Kidney (tissue), 22 donors: ENCODE measurements at places on chromosomes 1 and 21. TPM values are rescaled to one million over a fixed set of nuclear protein-coding genes. Genes with fewer than 3 reads are reported as not detected.

DNA sequence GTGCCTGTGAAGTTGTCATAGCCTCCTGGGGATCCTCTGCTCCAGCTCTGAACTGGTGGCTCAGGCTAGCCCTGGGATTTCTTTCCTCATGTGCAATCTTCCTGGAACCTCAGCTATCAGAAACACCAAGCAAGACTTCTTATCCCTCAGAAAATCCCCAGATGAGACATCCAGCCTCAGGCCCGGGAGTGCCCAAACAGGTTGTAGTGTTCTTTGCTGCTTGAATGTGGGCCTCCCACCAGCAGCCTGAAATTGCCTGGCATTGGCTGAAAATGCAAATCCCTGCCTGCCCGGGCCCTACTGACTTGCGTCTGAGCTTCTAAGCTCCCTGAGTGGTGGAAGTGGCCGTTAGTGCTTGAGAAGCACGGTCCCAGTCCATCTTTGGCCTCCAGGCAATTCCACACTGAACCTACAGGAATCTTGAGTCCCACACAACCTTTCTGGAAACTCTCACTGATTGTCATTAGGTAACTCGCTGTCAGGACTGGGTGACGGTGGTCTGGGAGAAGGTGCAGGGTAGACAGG, 146.8 kb downstream of the ZBTB18 start:
- no peak overlapping the region for H3K4me3 ChIP-seq
- no peaks in the 10 kb centered on the region for H3K4me1 ChIP-seq
- DNase-seq, result no peak
- H3K27ac ChIP-seq, result no peak overlapping the region

Gene CSF3R
- 13.3 TPM for total RNA-seq

DNA sequence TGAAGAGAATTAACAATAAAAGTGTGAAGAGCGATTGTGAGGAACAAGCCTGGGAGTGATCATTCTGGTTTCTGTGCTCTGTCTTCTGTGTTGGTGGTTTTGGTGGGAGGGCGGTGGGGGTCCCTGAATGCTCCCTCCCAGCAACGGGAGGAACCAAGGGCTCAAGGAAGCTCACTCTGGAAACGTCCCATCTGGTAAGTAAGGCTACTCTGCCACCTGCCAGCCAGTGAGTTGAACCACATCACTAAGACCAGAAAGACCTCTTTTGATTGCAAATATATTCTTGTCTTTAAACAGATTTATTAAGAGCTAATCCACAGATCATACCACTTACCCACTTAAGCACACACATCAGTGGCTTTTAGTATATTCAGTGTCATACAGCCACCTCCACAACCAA, 125.0 kb downstream of the PRDM2 start:
- no peaks in the 10 kb centered on the region for H3K36me3 ChIP-seq
- H3K4me1 ChIP-seq, result no peaks in the 10 kb centered on the region
- no peak overlapping the region for H3K4me3 ChIP-seq
- no peaks in the 10 kb centered on the region for H3K27me3 ChIP-seq
- no peak overlapping the region for H3K27ac ChIP-seq
- no peak for DNase-seq

GRCh38 chr1:55631509-55631908, 416.3 kb upstream of the USP24 start:
- H3K4me1 ChIP-seq, result peaks cover 9% of the 10 kb centered on the region
- DNase-seq, result no peak
- H3K27me3 ChIP-seq, result no peaks in the 10 kb centered on the region
- no peak overlapping the region for H3K4me3 ChIP-seq

Gene SIK1
- total RNA-seq, result 24.9 TPM

- H3K27ac ChIP-seq, result no peak overlapping the region
- no peaks in the 10 kb centered on the region for H3K27me3 ChIP-seq
- H3K4me3 ChIP-seq, result no peak overlapping the region
- H3K36me3 ChIP-seq, result no peaks in the 10 kb centered on the region
- no peak for DNase-seq
Observed at GRCh38 chr1:186456729-186457255, 4.1 kb downstream of the PDC start.

GRCh38 chr21:25115021-25115420, 492.3 kb downstream of the MRPL39 start:
- H3K4me3 ChIP-seq, result no peak overlapping the region
- DNase-seq, result no peak
- no peaks in the 10 kb centered on the region for H3K4me1 ChIP-seq
- no peak overlapping the region for H3K27ac ChIP-seq
- H3K27me3 ChIP-seq, result no peaks in the 10 kb centered on the region

Gene CFAP298
- total RNA-seq, result 46.9 TPM

Gene ANGPTL3
- 0.41 TPM for total RNA-seq

Gene CD1B
- total RNA-seq, result 0.60 TPM

Gene MASP2
- total RNA-seq, result not detected

GRCh38 chr21:28473530-28474220, 519.0 kb downstream of the LTN1 start:
- H3K4me1 ChIP-seq, result no peaks in the 10 kb centered on the region
- H3K4me3 ChIP-seq, result no peak overlapping the region
- H3K27ac ChIP-seq, result no peak overlapping the region
- H3K36me3 ChIP-seq, result no peaks in the 10 kb centered on the region
- H3K27me3 ChIP-seq, result no peaks in the 10 kb centered on the region
- DNase-seq, result no peak

- no peak for DNase-seq
- H3K4me3 ChIP-seq, result no peak overlapping the region
- no peaks in the 10 kb centered on the region for H3K27me3 ChIP-seq
- no peaks in the 10 kb centered on the region for H3K36me3 ChIP-seq
- H3K4me1 ChIP-seq, result peaks cover 5% of the 10 kb centered on the region
- no peak overlapping the region for H3K27ac ChIP-seq
Observed at GRCh38 chr1:101137144-101138126, 99.4 kb upstream of the S1PR1 start.

DNA sequence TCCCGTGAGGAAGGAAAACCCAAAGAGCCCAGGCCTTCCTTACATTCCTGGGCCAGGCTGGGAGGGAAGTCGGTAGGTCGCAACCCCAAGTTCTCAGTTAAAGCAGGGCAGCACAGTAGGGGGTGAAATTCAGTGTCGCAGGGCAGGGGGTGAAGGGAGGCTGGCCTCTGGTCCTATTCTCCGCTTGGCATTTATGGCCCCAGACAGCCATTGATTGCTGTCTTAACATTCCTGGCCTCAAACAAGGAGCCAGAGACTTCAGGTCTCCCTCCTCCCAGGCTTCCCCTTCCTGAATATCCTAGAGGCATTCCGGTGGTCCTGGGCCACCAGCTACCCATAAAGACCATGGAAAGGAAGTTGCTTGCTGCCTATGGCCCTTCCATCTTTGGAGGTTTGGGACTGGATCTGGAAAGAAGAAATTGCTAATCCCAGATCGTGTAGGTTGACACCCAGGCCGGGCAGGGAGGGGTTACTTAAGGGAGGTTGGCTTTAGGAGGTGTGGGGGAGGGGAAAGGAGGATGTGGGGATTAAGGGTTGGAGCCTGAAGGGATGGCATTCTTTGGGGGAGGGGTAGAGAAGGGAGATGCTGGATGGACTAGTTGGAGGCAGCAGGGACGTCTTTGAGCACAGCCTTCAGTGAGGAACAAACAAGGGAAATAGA, 1.7 kb downstream of the LIN28A start:
- no peak for DNase-seq
- no peaks in the 10 kb centered on the region for H3K36me3 ChIP-seq
- no peaks in the 10 kb centered on the region for H3K4me1 ChIP-seq
- H3K4me3 ChIP-seq, result no peak overlapping the region

Gene ANGPTL7
- total RNA-seq, result 0.19 TPM

DNA sequence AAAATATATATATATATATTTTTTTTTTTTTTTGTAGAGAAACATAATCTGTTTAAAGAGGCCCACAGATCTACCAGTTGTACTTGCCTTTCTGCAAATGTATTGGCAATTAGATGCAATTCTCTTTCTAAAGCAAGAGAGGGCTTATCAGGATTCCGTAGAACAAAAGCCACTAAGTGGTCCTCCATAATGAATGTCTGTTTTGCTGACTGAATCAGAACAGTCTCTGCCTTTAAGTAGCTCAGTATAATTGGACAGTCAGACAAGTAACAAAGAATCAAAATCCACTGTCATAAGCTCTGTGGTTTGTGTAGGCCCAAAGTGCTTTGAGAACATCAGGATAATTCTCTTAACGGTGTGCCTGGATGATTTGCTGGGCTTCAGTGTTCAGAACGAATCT, 17.3 kb downstream of the SARS1 start:
- peaks cover 6% of the 10 kb centered on the region for H3K36me3 ChIP-seq
- no peaks in the 10 kb centered on the region for H3K4me1 ChIP-seq
- DNase-seq, result no peak
- no peak overlapping the region for H3K4me3 ChIP-seq
- no peaks in the 10 kb centered on the region for H3K27me3 ChIP-seq

- DNase-seq, result no peak
- no peak overlapping the region for H3K27ac ChIP-seq
- H3K27me3 ChIP-seq, result no peaks in the 10 kb centered on the region
- H3K4me1 ChIP-seq, result no peaks in the 10 kb centered on the region
Observed at GRCh38 chr1:147736883-147737282, 23.5 kb downstream of the GJA5 start.

GRCh38 chr1:41768583-41768982, 150.1 kb downstream of the HIVEP3 start:
- no peak overlapping the region for H3K4me3 ChIP-seq
- no peak overlapping the region for H3K27ac ChIP-seq
- DNase-seq, result no peak
- H3K27me3 ChIP-seq, result no peaks in the 10 kb centered on the region

DNA sequence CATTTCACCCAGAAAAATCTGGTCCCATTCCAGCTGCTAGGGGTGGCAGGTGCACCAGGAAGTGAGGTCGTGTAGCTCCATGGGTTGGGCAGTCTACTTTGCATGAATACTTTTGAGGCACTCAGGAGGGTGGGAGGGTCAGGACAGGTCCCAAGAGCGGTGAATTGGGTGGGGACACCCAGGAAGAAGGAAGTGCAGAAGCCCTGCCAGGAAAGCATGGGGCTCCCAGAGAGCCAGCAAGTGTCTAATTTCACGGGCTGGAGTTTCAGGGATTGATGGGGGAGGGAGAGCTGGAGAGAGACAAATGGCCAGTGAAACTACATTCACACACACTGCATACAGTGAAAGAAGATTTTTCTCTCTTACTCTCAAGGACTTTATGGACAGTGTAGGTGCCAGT, 137.8 kb downstream of the GALNT2 start:
- H3K4me3 ChIP-seq, result no peak overlapping the region
- no peaks in the 10 kb centered on the region for H3K36me3 ChIP-seq
- H3K27me3 ChIP-seq, result no peaks in the 10 kb centered on the region
- H3K4me1 ChIP-seq, result no peaks in the 10 kb centered on the region

- no peak overlapping the region for H3K4me3 ChIP-seq
- no peak for DNase-seq
- H3K36me3 ChIP-seq, result no peaks in the 10 kb centered on the region
- no peaks in the 10 kb centered on the region for H3K27me3 ChIP-seq
- H3K27ac ChIP-seq, result no peak overlapping the region
- H3K4me1 ChIP-seq, result no peaks in the 10 kb centered on the region
Observed at GRCh38 chr1:76023669-76024435, 50.7 kb upstream of the ST6GALNAC3 start.

- H3K27me3 ChIP-seq, result no peaks in the 10 kb centered on the region
- no peaks in the 10 kb centered on the region for H3K4me1 ChIP-seq
- H3K4me3 ChIP-seq, result no peak overlapping the region
- H3K27ac ChIP-seq, result no peak overlapping the region
Observed at GRCh38 chr21:35139382-35139715, 90.2 kb upstream of the RUNX1 start.

Gene CD1E
- 3.5 TPM for total RNA-seq

GRCh38 chr1:174742805-174743653, 256.7 kb upstream of the CACYBP start:
- H3K4me3 ChIP-seq, result no peak overlapping the region
- H3K27ac ChIP-seq, result no peak overlapping the region
- no peak for DNase-seq
- no peaks in the 10 kb centered on the region for H3K4me1 ChIP-seq
- no peaks in the 10 kb centered on the region for H3K27me3 ChIP-seq

- H3K4me3 ChIP-seq, result no peak overlapping the region
- H3K36me3 ChIP-seq, result peaks cover 80% of the 10 kb centered on the region
- H3K27me3 ChIP-seq, result no peaks in the 10 kb centered on the region
- H3K4me1 ChIP-seq, result no peaks in the 10 kb centered on the region
- H3K27ac ChIP-seq, result no peak overlapping the region
- no peak for DNase-seq
Observed at GRCh38 chr1:19169642-19170041, 40.4 kb downstream of the UBR4 start.

Gene AIRE
- total RNA-seq, result 0.25 TPM

Gene KDF1
- total RNA-seq, result 14.1 TPM

Gene HPCA
- 0.28 TPM for total RNA-seq

Gene RHD
- total RNA-seq, result not detected

DNA sequence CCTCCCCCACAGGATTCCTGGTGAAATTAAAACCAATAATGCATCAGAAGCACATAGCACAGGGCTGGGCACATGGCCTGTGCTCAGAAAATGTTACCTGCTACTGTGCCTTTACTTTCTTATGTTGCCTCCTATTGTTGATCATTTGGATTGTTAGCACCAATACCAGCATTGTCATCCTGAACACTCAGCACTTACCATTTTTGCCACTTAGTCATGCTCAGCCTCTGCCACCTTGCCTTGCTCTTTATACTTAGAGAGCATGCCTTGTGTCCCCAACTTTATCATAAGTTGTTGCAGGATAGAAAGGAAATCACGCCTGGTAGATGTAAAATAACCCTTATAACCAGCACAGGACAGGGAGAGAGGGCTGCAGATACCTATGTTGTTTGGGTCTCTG, 361.0 kb upstream of the RUNX1 start:
- no peaks in the 10 kb centered on the region for H3K27me3 ChIP-seq
- no peak overlapping the region for H3K27ac ChIP-seq
- no peaks in the 10 kb centered on the region for H3K4me1 ChIP-seq
- DNase-seq, result no peak

Gene RORC
- 19.1 TPM for total RNA-seq

GRCh38 chr1:54117815-54118563, 34.8 kb downstream of the CDCP2 start:
- H3K36me3 ChIP-seq, result no peaks in the 10 kb centered on the region
- no peaks in the 10 kb centered on the region for H3K27me3 ChIP-seq
- peaks cover 9% of the 10 kb centered on the region for H3K4me1 ChIP-seq
- H3K27ac ChIP-seq, result no peak overlapping the region
- no peak overlapping the region for H3K4me3 ChIP-seq

Gene ROR1
- 8.0 TPM for total RNA-seq

Gene TARS2
- total RNA-seq, result 25.6 TPM

GRCh38 chr1:175463853-175464252, 271.3 kb upstream of the KIAA0040 start:
- no peak overlapping the region for H3K4me3 ChIP-seq
- H3K27ac ChIP-seq, result no peak overlapping the region
- H3K4me1 ChIP-seq, result no peaks in the 10 kb centered on the region
- DNase-seq, result no peak
- H3K36me3 ChIP-seq, result no peaks in the 10 kb centered on the region
- H3K27me3 ChIP-seq, result no peaks in the 10 kb centered on the region

GRCh38 chr1:10050611-10051010, 17.9 kb downstream of the UBE4B start:
- H3K4me3 ChIP-seq, result no peak overlapping the region
- no peak overlapping the region for H3K27ac ChIP-seq
